HepG2 (cell line): ENCODE measurements at places on chromosomes 2 and 18. TPM values are rescaled to one million over a fixed set of nuclear protein-coding genes. Genes with fewer than 3 reads are reported as not detected.

Gene MAP4K3
- total RNA-seq = 45.9 and 49.6 TPM in 2 replicates

Gene IFIH1
- 11.5 and 15.0 TPM in 2 replicates for total RNA-seq

GRCh38 chr2:6281524-6281923, 584.2 kb downstream of the CMPK2 start:
- no peak for DNase-seq

GRCh38 chr2:156083763-156084493, 248.6 kb downstream of the NR4A2 start:
- DNase-seq = no peak

GRCh38 chr2:160252278-160252887, 52.3 kb upstream of the ITGB6 start:
- DNase-seq = peak; percentile 22

DNA sequence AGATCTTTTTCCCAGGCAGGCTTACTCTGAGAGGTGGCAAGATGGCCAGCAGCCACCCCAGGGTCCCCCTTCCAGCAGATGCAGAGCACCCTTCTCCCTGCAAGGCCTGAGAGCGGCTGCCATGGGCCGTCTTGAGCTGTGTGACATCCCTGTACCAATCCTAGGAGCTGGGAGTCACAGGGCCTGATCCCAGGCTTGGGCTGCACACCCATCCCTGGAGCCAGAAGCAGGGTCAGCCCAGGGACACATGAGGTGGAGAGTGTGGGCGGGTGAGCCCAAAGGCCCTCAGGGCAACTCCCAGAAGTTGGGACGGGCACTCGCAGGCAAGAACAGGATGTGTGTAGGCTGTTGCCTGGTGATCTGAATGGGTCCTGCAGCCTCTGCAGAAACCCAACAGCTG, 40.5 kb downstream of the CROCC2 start:
- no peak for DNase-seq

DNA sequence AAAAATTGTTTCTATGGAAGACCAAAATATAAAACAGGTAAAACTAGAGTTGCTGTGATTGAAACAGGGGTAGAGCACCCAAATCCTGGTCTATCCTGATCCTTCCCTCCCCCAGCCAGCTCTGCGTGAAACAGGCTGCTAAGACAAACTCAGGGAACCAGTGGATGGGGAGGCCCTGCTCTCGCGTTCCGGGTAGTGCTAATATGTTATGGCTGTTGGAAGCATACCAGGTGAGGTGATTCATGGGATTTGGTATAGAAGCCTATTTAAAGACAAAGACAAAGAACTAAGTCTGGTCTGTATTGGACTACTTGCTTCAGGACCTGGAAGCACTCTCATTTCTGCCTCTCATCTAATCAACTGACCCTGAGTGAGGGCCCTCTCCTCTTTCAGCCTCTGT, 63.0 kb upstream of the CCBE1 start:
- DNase-seq = no peak

DNA sequence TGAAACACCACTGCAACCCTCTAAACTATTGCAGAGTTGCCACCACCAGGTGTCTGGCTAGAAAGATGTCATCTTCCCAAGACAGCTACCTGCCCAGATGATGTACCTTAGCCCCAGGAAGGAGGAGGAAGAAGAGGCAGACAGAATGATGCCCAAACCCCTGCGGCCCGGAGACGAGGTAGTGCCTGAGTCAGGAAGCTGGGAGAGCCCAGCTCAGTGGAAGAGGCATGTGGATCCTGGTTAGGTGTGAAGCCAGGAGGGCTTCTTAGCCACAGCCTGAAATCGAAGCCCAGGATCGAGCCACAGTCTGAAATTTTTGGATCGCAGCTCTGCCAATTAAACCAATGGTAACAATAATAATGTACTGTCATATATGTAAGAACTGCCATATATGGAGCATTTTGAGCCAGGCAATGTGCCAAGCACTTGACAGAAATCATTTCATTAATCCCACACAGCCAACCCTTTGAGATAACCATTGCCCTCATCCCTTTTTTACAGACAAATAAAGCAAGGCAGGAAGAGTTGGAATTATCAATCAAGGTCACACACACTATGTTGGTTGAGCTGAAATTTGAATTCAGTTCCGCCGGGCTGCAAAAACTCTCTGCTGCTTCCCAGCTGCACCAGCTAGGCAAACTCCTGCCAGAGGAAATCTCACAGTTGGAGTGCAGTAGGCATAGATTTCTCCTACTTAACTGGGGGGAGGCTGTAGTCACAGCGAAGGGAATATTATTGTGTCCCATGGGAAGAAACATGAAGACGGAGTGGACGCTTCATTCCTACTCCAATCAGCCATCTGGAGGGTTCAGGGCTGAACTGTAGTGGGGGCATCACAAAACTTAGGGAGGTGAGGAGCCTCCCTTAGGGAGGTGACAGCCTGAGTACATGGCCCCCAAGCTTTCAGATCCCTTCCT, 19.4 kb upstream of the CYP1B1 start:
- no peak for DNase-seq

- no peak for DNase-seq
Measured at GRCh38 chr2:151861174-151861573, 33.0 kb upstream of the ARL5A start.

- DNase-seq = no peak
Measured at GRCh38 chr18:22207021-22207758, 37.8 kb downstream of the GATA6 start.
